Stimulated activated CD4-positive, alpha-beta T cell treated with anti-CD3 and anti-CD28 coated beads, Interleukin-15, amount 100 ng/mL, for 1 hour (primary cell): ENCODE measurements at places on chromosomes 5 and 9.

- no peak for DNase-seq
These were observed 11.4 kb downstream of the LRRC8A start for GRCh38 chr9:128893354-128893753.

DNA sequence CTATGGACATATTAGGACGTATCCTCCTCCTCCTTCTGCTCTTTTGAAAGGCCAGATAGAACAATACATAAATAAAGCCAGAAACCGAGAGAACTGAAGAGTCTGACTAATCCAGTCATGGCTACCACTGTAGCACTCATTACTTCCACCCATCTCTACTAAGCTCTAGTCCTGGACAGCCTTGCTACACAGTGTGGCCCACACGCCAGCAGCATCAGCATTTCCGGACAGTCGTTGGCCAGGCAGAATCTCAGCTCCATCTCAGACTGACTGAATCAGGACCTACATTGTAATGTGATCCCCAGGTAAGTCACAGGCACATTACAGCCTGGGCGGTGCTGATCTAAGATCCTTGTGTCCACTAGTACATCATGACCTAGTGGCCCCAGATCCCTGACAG is 182.9 kb downstream of the DRD1 start:
- no peak for DNase-seq

DNA sequence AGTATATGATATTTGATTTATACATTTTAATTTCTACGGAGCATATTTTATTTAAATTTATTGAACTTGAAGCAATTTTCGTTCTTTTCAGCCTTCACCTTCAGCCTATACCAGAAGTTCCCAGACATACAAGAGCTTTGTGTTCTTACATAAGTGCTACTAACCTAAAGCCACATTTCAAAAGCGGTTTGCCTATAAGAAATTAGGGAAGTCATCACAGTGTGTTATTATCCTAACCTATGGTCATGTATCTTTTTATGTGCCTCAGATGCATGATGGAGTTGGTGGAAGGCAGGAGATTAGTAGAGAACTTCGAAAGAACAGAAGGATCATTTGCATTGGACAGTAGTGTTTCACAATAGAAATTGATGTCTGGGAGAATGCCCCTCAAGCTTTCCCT is 3.1 kb downstream of the KIF2A start:
- no peak for DNase-seq

GRCh38 chr5:58462623-58463230 is 2.8 kb upstream of the PLK2 start:
- no peak for DNase-seq

GRCh38 chr9:86649913-86650312 is 295.7 kb upstream of the TUT7 start:
- no peak for DNase-seq

DNA sequence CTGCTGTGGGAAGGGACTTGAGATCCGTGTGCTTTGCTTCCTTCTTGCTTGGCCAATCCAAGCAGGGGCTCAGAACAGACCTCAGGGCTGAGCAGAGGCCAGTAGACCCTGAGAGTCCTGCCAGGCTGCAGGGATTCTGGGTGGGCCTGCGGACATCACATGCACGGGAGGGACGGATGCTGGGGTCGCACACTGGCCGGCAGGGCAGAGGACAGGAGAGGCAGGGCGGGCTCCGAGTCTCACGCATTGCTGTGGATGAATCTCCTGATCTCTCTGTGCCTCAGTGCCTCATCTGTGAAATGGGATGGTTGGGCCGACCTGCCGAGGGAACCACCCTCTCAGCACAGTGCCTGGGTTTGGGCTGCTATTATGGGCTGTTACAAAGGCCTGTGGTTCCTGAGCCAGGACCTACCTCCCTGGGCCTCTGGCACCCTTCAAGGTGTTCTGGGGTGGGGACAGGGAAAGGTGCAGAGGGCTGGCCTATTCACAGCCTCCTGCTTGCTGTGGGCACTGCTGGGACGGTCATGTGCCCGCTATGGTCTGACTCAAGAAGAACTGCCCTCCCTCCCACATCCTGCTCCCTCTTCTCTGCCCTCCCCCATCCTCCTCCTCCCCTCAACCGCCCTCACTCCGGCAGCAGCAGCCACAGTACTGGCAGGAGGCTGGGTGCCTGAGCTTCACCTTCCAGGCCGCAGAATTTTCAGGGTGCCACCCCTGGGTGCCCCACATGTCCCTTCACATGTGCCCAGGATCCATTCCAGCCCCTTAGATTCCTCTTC is 43.3 kb downstream of the NCS1 start:
- no peak for DNase-seq

- DNase-seq = no peak
These were observed 35.5 kb downstream of the PTGS1 start for GRCh38 chr9:122406070-122406890.

DNA sequence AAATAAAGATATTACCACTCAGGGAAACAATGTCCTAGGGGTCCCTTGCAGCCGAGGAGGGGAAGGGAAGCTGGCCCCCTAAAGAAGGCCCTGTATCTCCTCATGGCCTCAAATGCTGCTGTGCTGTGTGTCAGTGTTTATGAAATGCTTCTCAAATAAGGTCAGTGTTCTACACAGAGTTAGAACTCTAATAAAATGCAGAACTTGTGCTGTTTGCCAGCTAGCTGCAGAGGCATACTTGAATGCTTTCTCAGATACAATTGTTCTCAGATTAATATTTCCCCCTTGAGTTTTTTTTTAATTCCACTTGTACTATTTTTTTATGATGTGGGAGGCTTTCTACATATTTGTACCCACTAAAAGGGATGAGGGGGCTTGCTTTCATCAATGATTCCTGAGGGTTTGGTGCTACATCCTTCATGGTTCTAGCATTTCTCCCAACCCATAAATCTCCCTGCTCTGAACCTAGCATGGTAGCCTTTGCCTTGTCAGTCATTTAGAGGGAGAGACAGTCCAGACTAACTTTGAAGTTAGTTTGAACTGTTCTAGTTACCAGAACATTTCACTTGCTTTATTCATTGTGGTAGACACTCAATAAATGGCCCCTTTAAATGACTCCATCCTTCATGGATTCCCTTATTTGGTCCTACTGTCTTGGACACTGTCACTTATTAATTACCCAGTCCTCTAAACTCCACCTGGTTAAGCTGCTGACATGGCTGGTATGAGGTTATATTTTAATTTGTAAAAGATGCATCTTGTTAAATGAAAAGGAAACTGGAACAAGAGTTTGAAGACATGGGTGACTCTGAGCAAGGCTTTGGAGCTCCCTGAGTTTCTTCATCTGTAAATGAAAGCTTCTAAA is 12.6 kb downstream of the SLIT3 start:
- DNase-seq = no peak

GRCh38 chr9:134214766-134215419 is 50.5 kb upstream of the RNU6ATAC start:
- no peak for DNase-seq

- DNase-seq = no peak
These were observed 113.0 kb upstream of the TRIM32 start for GRCh38 chr9:116574027-116574679.

DNA sequence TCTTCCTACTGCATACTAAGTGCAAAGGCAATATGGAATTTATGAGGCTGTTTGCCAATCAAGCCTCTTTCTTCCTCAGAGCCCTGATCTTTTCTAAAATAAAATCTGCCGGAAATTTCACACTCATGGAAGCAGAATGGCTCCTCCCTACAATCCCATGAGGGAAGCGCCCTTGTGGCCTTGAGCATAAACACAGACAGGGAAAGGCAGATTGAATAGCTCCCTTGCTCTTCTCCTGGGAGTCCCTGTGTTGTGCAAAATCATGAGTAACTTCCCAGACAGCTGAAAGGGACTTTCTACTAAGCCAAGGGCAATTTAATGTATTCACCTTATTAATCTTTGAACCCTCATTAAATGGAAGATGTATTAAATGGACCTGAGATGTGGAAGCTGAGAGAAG is 226.1 kb upstream of the PIK3R1 start:
- DNase-seq = no peak
